ENCODE measurements at places on chromosomes 3 and 15. TPM values are rescaled to one million over a fixed set of nuclear protein-coding genes. Genes with fewer than 3 reads are reported as not detected.

Gene CYP19A1
- not detected for total RNA-seq

Gene A4GNT
- total RNA-seq, result not detected

Gene KBTBD13
- total RNA-seq, result not detected

Gene DNAJA4
- total RNA-seq, result 11.8 TPM

Gene MAP2K5
- total RNA-seq, result 11.9 TPM

Gene RBPMS2
- total RNA-seq, result 50.3 TPM

Gene CLEC3B
- total RNA-seq, result 78.9 TPM

Gene ADGRG7
- not detected for total RNA-seq

Gene TPRG1
- 4.3 TPM for total RNA-seq

Gene TP63
- 0.17 TPM for total RNA-seq

Gene NME9
- not detected for total RNA-seq

Gene PARP6
- total RNA-seq, result 46.5 TPM

Gene CD276
- total RNA-seq, result 58.1 TPM

Gene CCRL2
- 1.7 TPM for total RNA-seq

Gene SLC51B
- not detected for total RNA-seq

Gene ZKSCAN7
- total RNA-seq, result 1.8 TPM

Gene LRRK1
- 18.0 TPM for total RNA-seq

Gene MRAS
- 59.2 TPM for total RNA-seq

Gene GCSAM
- 0.33 TPM for total RNA-seq

Gene CDHR4
- 0.17 TPM for total RNA-seq

Gene CHRNA7
- total RNA-seq, result 1.9 TPM

Gene CCR4
- total RNA-seq, result not detected

Gene HYAL2
- total RNA-seq, result 114 TPM

Gene TMIE
- 0.69 TPM for total RNA-seq

Gene FGF12
- total RNA-seq, result 10.2 TPM

Measured in esophagus muscularis mucosa (tissue), 4 donors.